ENCODE measurements at places on chromosomes 2 and 18.

GRCh38 chr2:161223139-161223732, 63.0 kb downstream of the TANK start:
- DNase-seq: no peak

DNA sequence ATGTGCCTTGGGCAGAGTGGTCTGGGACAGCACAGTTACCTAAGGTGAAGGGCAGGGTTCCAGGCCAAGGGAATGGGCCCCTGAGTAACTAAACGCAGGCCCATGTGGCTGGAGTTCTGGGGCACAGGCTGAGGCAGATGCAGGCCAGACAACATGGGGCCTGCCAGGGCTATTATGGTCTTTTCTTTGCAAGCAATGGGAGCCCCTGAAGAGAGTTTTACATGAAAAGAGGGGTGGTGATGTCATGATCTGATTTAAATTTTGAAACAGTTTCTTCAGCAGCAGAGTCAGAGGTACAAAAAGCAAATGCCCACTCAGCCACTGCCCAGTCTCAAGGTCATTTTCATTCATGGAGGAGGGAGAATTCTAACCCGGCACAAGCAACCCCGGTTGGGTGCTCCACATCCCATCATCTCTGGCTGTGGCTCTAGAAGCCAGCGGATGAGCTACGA, 5.6 kb downstream of the CHST10 start:
- no peak for DNase-seq

DNA sequence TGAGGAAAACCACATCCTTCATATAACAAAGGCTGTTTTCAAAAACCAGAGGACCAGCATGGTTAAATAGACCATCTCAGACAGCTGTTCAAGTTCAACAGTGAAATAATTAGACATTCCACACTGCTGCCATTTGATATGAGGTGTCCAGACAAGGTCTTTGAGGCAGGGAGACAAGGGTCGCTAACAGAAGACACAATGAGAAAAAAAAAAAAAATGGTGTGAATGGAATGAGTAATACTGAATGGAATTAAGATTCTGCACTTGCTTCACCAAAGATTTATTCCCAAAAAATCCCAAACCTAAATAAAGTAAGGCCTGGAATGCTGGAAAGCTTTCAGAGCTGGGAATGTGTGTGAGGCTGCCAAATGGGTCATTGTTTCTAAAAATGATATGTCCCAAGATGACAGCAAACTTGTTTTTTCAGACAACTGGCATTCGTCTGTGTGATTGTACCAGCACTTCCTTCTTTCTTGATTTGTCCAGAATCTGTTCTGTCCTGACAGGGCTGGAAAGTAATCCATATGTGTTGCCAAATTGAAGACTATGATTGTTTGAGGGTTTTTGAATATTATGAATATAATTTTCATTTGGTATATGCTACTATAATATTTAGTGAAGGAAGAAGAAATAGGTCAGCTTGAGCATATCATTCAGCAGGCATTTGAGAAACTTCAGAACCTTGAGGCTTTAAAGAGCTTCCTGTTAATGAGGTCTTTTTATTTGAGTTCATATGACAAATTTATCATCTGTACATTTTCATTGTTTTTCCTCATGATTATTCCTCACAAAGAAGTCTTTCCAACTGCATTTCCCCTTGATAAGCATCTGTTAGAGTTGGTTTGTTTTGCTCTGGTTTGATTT, 85.2 kb upstream of the ITGA4 start:
- no peak for DNase-seq

DNA sequence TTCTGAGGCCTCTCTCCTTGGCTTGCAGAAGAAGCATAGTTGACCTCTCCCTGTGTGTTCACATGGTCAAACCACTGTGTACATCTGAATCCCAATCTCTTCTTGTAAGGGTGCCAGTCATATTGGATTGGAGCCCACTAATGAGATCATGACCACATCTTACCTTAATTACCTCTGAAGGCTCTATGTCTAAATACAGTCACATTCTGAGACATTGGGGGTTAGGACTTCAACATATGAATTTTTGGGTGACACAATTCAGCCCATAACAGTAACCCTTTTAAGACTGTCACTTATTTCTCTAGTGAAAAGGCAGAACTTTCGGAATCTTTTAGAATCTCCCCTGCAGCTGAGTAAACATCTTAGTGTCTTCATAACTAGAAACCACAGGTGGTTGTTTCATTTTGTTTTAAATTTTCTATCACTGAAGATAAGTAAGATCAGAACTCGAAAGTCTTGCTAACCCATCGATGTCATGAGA, 33.3 kb downstream of the BMP10 start:
- DNase-seq: no peak

DNA sequence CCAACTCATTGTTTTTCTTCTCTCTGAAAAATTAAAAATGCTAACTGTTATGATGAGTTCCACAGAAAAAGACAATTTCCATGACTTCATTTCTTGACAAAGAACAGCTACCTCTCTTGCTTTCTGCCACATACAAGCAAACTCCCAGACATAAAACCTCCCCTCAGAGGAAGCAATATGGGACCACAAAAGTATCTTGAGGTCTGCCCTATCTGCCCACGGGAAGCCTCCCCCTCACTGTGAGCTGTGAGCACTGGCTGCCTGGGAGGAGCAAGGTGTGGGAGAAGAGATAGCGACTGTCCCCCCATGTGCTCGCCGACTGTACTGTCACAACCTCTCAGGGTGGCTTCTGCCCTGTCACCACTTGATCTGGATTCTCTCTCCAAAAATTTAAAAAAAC, 69.7 kb upstream of the NRP2 start:
- DNase-seq: no peak

GRCh38 chr18:57585855-57586250, 649 bp downstream of the FECH start:
- no peak for DNase-seq

DNA sequence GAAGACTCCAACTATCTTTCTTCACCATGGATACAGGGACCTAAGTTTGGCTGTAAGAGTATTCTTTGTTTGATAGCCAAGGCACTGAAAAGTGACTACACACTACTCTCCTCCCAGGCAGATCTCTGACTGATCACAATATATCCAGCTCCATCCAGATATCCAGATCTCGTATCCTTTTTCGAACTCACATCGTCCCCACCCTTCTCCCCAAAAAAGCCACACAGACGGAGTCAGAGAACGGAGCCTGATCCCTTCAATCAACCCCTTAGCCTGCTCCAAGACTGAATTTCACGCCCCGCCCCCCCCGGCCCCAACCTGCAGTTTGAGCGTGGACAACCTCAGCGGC, 533 bp downstream of the DHX57 start:
- DNase-seq: no peak

Measured in activated CD4-positive, CD25-positive, alpha-beta regulatory T cell treated with anti-CD3 and anti-CD28 coated beads, Interleukin-2, amount 50 U/mL, for 72 hours (primary cell).